Stimulated activated naive CD8-positive, alpha-beta T cell treated with anti-CD3 and anti-CD28 coated beads, Interleukin-15, amount 100 ng/mL, for 72 hours (primary cell): ENCODE measurements at places on chromosomes 1 and 21.

GRCh38 chr1:221747839-221748238, 6.0 kb upstream of the DUSP10 start:
- no peak for DNase-seq

- no peak for DNase-seq
These were observed 35.5 kb downstream of the CDC14A start for GRCh38 chr1:100387657-100388350.

GRCh38 chr21:40540216-40540615, 306.7 kb downstream of the DSCAM start:
- no peak for DNase-seq

DNA sequence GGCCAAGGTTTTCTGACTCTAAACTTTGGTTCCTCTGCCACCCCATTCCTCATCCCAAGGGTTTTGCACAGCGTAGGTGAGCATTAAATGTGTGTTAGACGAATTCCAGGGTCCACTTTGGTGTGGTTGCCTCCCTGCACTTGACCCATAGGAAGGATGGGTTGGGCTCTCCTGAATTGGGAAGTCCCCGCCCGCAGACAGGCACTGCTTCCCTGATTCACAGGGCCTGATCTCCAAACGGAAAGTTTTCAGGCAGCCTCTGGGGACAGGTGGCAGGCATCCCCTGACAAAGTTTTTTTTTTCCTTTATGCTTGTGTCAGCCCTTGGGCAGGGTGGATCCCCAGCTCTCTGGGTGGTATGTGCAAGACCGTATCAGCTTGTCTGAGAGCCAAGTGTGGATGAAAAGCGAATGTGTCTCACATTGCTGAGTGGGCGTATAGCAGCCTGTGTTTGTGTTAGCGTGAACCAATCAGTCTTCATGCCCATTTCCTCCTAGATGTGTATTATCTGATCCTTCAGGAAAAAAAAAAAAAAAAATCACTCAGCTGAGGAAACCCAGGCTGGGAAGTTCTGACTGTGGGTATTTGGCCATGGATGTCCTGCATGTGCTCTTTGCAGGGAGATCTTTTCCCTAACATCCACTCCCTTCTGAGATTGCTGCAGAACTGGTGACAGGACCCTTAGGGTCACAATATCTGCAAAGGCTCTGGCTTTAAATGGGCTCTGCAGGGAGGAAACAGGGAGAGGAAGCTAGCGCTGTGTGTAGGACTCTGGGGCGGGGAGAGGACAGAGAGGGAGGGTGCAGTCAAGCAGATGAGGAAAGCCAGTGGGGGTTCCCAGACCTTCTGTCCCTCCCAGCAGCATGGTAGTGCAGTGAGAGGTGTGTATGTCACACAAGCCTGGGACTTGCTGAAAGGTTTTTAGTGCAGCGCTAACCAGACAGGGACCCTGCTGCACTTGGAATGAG, 42.2 kb upstream of the TRABD2B start:
- DNase-seq = no peak

DNA sequence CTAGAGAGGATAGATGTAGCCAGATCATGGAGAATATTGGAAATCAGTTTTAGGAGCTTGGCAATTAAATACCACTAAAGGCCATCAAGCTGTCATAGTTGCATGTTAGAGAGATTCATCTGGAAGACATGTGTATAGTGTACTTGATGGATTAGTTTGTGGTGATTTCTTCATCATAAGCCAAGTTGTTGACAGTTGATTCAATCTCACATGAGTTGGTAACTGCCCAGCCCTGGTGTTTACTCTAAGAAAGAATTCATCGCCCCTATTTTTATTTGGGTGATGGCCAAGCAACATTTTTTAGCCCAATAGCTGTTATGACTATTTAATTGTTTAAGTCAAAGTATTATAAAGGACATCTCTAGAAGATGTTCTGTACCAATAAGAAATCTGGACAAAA, 737.6 kb downstream of the PLA2G4A start:
- no peak for DNase-seq

DNA sequence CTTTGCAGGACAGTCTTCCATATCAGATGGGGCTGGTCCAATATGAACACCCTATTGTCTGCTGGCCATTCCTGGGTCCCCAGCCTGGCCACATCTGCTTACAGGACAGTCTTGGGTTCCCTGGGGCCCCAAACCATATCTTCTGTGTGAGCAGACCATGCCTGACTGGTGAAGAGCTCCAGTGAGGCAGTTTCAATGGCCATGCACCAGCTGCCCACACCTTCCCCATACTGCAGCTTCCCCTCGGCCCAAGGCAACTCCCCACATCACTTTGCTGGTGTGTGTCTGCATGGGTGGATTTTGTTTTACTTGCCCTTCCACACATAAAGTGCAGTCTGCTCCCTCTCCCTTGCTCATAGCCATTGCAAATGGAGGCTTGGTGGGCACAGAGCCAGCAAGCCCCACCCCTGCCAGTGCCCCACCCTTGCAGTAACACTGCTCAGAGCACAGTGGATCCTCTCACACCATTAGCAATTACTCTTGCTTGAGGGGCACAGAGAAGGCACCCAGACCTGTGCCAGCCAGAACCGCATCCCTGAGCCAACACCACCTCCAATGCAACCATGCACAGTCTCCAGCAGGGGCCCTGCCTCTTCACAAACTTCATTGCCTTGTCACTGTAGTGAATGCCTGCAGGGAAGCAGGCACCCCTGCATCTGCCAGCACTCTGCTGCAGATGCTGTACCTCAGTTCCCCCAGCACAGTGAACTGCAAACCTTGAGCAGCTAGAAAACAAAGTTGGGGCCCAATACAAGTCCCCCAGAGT, 474.5 kb upstream of the BEND5 start:
- DNase-seq = no peak

- no peak for DNase-seq
These were observed 47.4 kb upstream of the FOXD3 start for GRCh38 chr1:63274979-63275378.

GRCh38 chr1:183089025-183089639, 65.9 kb downstream of the LAMC1 start:
- DNase-seq = no peak

DNA sequence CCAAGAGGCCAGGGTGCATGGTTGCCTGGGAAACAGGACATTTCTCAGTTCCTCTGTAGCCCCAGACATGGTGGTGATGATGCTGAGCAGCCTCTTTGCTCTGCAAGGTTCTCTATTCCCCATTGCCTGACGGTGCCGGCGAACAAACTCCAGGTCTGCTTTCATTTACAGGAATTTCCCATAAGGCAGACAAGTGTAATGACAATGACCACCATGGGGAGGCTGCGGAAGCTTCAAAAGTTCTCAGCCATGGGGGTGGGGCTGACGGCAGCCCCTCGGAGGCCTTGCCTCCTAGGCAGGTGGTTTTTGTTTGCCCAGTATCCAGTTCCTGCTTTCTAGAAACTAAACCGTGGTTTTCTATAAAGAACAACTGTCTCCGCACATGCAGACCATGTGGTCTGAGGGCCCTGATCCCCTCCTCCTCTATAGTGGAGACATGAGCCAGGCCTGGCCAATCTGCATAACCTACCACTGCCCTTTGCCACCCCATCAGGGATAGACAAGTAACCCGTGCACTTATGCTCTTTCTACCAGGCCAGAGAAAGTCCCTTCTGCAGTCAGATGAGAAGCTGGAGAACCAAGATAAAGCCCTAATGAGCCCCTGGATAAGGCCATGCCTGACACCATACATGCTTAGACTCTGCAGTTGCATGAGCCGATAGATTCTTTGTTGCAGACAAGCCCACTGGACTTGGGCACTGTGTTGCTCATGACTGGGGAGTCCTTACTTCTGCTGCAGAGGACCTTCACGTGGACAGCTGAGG, 54.1 kb downstream of the LDLRAD2 start:
- no peak for DNase-seq

DNA sequence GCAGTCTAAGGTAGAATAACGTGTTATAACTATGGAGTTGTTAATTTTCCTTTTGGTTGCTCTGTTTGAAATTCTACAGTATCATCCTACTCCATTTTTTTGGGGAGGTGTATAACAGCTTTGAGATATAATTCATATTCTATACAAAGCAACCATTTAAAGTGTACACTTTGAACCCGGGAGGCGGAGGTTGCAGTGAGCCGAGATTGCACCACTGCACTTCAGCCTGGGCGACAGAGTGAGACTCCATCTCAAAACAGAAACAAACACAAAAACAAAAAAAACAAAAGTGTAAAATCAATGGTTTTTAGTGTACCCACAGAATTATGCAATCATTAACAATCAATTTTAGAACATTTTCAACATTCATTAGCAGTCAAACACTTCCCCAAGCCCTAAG, 33.8 kb downstream of the CNIH4 start:
- no peak for DNase-seq
